ENCODE measurements at places on chromosomes 1 and 21.

- DNase-seq: no peak
Observed at GRCh38 chr1:205665201-205666045, 14.9 kb downstream of the SLC45A3 start.

DNA sequence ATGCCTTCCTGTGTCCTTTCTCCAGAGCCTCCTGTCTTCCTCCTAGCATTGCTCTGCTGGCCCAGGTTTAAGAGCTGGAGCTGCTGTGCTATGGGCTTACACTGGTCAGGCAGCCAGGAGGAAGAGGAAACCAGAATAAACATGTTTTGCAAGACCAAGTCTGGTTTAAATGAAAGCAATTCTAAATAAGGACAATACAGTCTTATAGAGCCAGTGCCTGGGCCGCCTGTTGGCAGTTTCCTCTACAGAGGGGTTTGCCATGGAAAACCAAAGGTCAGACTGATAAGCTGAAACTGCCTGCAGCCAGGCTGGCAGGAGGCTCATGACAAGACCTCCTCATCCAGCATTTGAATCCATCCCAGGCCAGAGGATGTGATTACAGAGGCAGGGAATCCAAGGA, 92.9 kb upstream of the FGGY start:
- DNase-seq: no peak

DNA sequence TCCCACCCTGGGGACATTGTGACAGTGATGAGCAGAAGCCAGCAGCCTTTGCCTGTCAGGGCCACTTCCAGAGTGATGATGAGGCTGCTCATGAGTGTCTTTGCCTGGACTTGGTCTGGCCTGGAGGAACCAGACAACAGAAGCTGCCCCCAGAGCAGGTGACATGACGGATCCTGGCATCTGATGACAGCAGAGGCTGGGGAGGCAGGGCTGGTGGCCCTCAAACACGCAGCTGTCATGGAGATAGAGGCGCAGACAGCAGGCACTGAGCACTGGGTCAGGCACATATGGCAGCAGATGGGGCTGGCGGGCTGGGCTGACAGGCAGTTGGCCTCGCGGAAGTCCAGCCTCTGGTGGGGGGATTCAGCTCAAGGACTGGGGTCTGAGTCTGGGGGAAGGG, 66.4 kb upstream of the STUM start:
- no peak for DNase-seq

GRCh38 chr1:194223596-194223995, 1037.2 kb upstream of the B3GALT2 start:
- DNase-seq: no peak

- DNase-seq: no peak
Observed at GRCh38 chr1:213120386-213120785, 69.3 kb downstream of the RPS6KC1 start.

Measured in activated CD4-positive, alpha-beta T cell treated with anti-CD3 and anti-CD28 coated beads, Interleukin-2, amount 50 U/mL, for 1 hour (primary cell).